Vagina (tissue), 2 donors: ENCODE measurements at places on chromosomes 3 and 15. TPM values are rescaled to one million over a fixed set of nuclear protein-coding genes. Genes with fewer than 3 reads are reported as not detected.

Gene GPR149
- total RNA-seq = not detected

DNA sequence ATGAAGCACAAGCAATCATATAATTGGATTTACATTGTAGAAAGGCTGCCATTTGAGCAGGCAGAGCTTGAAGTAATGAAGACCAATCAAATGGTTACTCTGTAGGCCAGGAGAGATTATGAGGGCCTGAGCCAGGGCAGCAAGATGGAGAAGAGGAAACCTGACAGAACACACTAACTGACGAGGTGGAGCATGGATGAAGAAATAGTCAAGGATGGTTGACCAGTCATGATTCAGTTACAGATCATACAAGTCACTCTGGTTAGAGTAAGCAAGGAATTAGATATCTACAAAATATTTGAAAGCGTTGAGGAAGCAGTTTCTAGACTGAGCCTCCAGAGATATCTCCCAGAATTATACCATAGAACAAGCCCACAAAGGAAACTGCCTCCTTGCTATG lies 101.8 kb upstream of the THSD4 start:
- peaks cover 3% of the 10 kb centered on the region for H3K36me3 ChIP-seq
- DNase-seq = no peak
- H3K27me3 ChIP-seq = no peaks in the 10 kb centered on the region
- H3K4me1 ChIP-seq = no peaks in the 10 kb centered on the region
- no peak overlapping the region for H3K4me3 ChIP-seq

DNA sequence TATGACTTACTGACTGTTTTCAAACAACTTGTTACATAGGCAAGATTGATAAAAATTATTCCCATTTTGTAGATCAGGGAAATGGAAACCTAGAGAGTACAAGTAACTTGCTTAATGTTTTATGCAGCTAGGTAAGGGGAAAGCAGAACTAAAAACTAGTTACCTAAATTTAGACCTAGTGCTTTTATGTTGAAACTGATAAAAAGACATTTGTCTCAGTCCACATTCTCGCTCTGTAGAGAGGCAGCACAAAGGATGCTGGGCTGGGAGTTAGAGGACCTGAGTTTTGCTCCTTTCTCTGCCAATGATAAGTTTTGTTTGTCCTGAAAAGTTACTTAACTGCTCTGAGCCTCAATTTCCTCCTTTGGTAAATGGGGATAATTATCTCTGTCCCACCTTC lies 17.4 kb downstream of the TIMP4 start:
- H3K27ac ChIP-seq = no peak overlapping the region
- H3K4me3 ChIP-seq = no peak overlapping the region
- DNase-seq = no peak
- no peaks in the 10 kb centered on the region for H3K36me3 ChIP-seq

DNA sequence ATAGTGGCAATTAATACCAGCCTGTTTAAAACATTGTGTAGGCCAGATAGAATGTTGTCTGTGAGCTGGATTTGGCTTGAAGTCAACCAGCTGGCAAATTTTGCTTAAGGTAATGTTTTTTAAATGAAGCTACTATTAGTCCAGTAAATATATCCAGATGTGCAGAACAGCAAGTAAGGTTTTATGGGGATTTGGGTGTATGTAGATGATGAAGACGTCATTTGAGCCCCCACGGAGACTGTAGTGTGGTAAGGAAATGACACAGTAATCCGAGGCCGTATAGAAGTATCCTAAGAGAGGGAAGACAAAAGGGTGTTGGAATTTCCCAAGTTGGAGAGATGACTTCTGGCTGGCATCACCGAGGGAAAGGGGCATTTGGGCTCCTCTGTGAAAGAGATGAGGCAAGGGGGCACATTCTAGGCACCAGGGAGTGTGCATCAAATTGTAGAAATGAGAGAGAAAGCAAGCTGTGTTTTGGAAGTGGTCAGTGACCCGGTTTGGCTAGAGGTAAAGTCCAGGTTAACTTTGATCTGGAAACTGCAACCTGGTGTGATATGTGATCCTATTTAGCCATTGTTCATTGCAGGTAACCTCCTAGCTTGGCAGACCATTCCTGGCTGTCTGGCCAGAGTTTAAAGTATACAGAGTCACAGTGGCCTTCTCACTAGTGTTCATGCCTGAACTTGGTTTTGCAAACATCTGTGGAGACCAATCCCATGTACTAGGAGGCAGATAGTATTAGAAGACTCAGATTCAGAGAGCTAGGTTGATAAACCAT lies 104.2 kb downstream of the ITPR1 start:
- no peak overlapping the region for H3K4me3 ChIP-seq
- H3K36me3 ChIP-seq = no peaks in the 10 kb centered on the region
- DNase-seq = no peak

DNA sequence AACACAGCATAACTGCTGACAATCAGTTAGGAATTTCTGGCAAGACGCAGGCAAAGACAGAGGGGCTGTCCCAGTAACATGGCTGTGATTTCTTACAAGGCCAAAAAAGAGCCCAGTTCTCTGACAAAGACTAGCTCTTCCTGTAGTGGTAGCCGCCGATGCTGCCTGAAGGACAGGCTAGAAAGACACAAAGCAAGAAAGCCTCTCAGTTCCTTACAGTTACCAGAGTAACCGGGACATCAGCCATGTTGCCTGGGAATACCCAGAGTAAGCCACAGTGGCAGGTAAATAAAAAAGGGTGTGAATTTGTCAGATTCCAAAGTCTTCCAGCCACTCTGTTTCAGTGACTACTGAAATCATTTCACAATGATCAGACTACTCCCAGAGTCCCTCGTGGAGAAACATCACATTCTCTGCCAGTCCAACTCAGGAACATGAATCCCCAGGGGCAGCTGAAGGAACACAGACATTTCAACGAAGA lies 493.6 kb upstream of the ADAMTS9 start:
- peak overlapping the region; percentile 59 for H3K27ac ChIP-seq
- DNase-seq = no peak
- no peak overlapping the region for H3K4me3 ChIP-seq

DNA sequence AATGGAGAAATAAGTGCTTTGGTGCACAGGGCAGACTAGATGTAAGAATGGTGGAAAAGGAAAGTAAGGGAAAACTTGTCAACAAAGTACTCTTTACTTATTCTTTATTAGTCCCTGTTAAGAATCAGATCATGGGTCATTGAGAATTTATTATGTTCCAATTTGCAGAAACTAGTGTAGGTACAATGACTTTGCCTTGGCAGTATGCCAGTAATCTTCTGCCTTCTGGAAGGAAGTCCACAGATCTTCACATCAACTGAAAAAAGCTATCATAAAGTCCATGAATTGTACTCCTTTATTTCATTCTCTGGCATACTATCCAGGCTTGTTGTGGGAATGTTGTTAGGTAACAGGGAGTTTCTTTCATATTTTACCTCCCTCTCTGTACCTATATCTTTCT lies 88.2 kb upstream of the FLNB start:
- H3K36me3 ChIP-seq = peaks cover 45% of the 10 kb centered on the region
- H3K27ac ChIP-seq = no peak overlapping the region
- no peaks in the 10 kb centered on the region for H3K27me3 ChIP-seq
- H3K4me3 ChIP-seq = no peak overlapping the region

GRCh38 chr3:34229876-34230275 lies 431.4 kb downstream of the PDCD6IP start:
- no peak overlapping the region for H3K27ac ChIP-seq
- H3K4me3 ChIP-seq = no peak overlapping the region
- H3K36me3 ChIP-seq = no peaks in the 10 kb centered on the region
- no peaks in the 10 kb centered on the region for H3K4me1 ChIP-seq

- no peak for DNase-seq
- no peak overlapping the region for H3K27ac ChIP-seq
- H3K27me3 ChIP-seq = no peaks in the 10 kb centered on the region
- no peak overlapping the region for H3K4me3 ChIP-seq
- no peaks in the 10 kb centered on the region for H3K36me3 ChIP-seq
Measured at GRCh38 chr15:41323611-41324010, 8.8 kb downstream of the OIP5 start.

Gene WDR72
- not detected for total RNA-seq

DNA sequence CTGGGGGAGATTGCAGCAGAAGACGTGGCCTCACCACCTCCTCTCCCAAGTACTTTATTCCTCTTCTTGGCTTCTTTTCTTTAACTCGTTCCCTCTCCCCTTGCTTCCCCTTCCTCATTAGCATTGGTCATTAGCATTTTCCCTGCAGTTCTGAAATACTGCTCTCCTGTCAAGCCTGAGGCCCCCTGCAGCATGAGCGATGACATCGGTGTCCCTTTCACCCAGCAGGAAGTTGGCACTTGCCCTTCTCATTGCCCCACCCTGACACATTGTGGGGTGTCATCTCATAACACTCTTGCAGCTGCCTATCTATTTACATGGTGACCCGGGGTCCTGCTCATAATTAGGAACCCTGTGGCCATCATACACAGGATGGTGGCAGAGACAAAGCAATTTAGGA lies 167.1 kb downstream of the ARRDC4 start:
- H3K27me3 ChIP-seq = no peaks in the 10 kb centered on the region
- H3K27ac ChIP-seq = no peak overlapping the region
- H3K4me3 ChIP-seq = no peak overlapping the region
- peaks cover 6% of the 10 kb centered on the region for H3K4me1 ChIP-seq
- no peak for DNase-seq

Gene ZNF80
- total RNA-seq = 0.74 TPM

GRCh38 chr3:24296441-24297205 lies 198.0 kb downstream of the THRB start:
- no peak overlapping the region for H3K4me3 ChIP-seq
- H3K4me1 ChIP-seq = no peaks in the 10 kb centered on the region
- DNase-seq = no peak
- no peaks in the 10 kb centered on the region for H3K27me3 ChIP-seq

Gene UCN2
- total RNA-seq = 5.2 TPM

GRCh38 chr3:77514766-77515165 lies 474.9 kb downstream of the ROBO2 start:
- H3K4me3 ChIP-seq = no peak overlapping the region
- H3K27me3 ChIP-seq = no peaks in the 10 kb centered on the region
- no peaks in the 10 kb centered on the region for H3K36me3 ChIP-seq
- H3K27ac ChIP-seq = no peak overlapping the region
- DNase-seq = no peak

GRCh38 chr15:51024735-51025453 lies 69.8 kb downstream of the TNFAIP8L3 start:
- H3K27me3 ChIP-seq = no peaks in the 10 kb centered on the region
- H3K36me3 ChIP-seq = no peaks in the 10 kb centered on the region
- no peaks in the 10 kb centered on the region for H3K4me1 ChIP-seq
- H3K4me3 ChIP-seq = no peak overlapping the region
- peak overlapping the region; percentile 69 for H3K27ac ChIP-seq

DNA sequence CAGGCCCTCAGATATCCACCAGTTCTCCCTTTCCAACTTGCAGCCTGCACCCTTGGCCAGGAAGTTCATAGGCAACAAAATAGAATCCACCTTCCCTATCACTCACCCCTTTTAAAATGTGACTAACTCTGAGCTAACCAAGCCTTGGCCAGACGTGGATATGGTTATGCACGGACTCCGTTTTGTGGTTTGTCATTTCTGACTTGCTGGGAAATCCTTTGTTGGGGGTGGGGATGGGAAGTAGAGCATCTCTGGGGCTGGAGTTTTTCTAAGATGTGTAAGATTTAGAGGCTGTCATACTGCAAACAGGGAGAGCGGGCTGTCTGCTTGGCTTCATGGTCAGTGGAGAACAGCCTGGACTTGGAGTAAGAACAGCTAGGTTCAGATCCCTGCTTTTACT lies 62.6 kb downstream of the SMAD3 start:
- DNase-seq = no peak
- no peaks in the 10 kb centered on the region for H3K27me3 ChIP-seq
- H3K27ac ChIP-seq = peak overlapping the region; percentile 85
- H3K4me1 ChIP-seq = peaks cover 88% of the 10 kb centered on the region
- H3K4me3 ChIP-seq = no peak overlapping the region
- no peaks in the 10 kb centered on the region for H3K36me3 ChIP-seq

GRCh38 chr3:89572261-89572660 lies 464.8 kb downstream of the EPHA3 start:
- no peaks in the 10 kb centered on the region for H3K27me3 ChIP-seq
- no peak overlapping the region for H3K27ac ChIP-seq
- H3K36me3 ChIP-seq = no peaks in the 10 kb centered on the region
- no peak overlapping the region for H3K4me3 ChIP-seq

- no peak overlapping the region for H3K4me3 ChIP-seq
- H3K27ac ChIP-seq = no peak overlapping the region
- no peaks in the 10 kb centered on the region for H3K4me1 ChIP-seq
- no peak for DNase-seq
- H3K36me3 ChIP-seq = no peaks in the 10 kb centered on the region
Measured at GRCh38 chr3:37703626-37704025, 158.1 kb upstream of the CTDSPL start.

- no peak overlapping the region for H3K27ac ChIP-seq
- no peak for DNase-seq
- H3K27me3 ChIP-seq = no peaks in the 10 kb centered on the region
- no peak overlapping the region for H3K4me3 ChIP-seq
- no peaks in the 10 kb centered on the region for H3K36me3 ChIP-seq
Measured at GRCh38 chr3:63961891-63962290, 49.7 kb upstream of the SCAANT1 start.

DNA sequence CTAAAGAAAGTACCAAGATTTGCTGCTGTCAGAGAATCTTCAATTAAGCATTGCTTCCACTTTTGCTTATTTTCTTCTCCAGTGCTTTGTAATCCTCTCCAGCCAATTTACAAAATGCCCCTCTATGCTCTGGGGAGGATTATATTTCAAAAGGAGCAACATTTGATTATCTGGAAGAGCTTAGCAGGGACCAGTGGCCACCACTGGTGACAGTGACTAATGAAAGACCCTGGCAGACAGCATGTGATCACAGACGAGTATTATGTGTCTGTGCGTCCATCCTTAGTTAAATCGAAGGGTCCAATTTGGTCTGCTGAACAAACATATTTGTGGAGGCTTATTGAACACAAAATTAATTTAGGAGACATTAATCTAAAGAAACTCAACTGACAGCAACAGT lies 152.6 kb downstream of the ZNF621 start:
- no peaks in the 10 kb centered on the region for H3K4me1 ChIP-seq
- no peak for DNase-seq
- no peak overlapping the region for H3K27ac ChIP-seq
- no peak overlapping the region for H3K4me3 ChIP-seq
- no peaks in the 10 kb centered on the region for H3K27me3 ChIP-seq
- H3K36me3 ChIP-seq = no peaks in the 10 kb centered on the region

Gene CPA3
- total RNA-seq = 14.5 TPM

Gene PAK2
- total RNA-seq = 41.3 TPM

Gene GAP43
- 4.9 TPM for total RNA-seq

Gene DUOXA2
- total RNA-seq = 1.5 TPM

- no peaks in the 10 kb centered on the region for H3K27me3 ChIP-seq
- DNase-seq = no peak
- H3K4me1 ChIP-seq = no peaks in the 10 kb centered on the region
- no peak overlapping the region for H3K4me3 ChIP-seq
Measured at GRCh38 chr15:86300390-86301125, 220.9 kb downstream of the AGBL1 start.

Gene ZXDC
- 36.8 TPM for total RNA-seq

Gene NPAP1
- total RNA-seq = not detected

Gene DPPA2
- total RNA-seq = not detected
